ENCODE measurements at places on chromosomes 4 and X.

DNA sequence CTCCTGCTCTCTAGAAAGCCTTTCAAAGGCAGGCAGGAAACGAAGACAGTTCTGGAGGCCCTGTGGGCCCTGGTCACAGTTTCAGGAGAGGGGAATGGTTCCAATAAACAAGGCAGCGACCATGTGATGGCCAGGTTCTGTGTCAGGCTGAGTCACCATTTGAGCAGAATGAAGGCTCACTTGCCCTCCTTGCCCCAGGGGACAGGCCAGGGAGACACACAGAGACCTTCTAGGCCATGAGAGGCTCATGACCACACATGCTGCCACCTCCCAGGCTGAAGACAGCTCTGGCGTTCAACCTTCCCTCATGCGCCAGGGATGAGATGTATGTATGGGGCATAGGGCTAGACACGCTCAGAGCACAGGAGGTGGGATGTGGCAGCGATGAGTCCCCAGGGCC is 22.9 kb upstream of the TRIM2 start:
- DNase-seq = peak; percentile 29

- peak; percentile 86 for DNase-seq
Measured at GRCh38 chr4:39469429-39470077, 10.7 kb downstream of the LIAS start.

DNA sequence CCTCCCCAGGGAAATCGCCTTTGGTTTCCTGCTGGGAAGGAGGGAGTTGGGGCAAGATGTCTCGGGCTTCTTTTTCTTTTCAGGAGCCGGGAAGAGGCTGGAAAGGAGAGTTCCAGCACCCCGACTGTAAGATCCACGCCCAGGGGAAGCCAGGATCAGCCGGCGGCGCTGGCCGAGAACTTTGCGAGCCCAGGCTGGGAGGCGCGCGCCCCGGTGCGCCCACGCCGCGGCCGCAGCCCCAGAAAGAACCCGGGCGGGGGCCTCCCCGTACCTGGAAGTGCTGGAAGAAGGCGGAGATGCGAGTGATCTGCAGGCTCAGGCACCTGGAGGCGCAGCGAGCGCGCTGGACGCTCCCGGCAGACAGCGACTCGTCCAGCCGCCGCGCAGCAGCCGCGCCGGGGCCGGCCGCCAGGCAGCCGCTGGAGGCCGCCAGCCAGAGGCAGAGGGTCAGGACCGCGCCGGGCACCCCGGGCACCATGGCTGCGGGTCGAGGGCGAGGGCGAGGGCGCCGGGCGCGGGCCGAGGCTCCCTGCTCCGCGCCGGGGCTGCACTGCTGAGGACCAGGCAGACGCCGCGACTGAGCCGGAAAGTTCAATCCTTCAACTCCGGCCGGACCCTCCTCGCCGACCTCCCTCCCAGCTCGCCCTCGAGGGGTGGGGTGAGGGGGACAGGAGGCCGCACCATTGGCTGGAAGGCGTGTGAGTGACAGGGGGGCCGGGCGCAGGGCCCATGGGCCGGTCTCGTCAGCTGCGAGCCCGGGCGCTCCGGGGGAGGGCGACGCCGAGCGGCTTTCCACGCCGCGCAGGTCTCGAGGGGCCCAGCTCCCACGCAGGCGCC is at the start of gene ANOS1:
ANOS1 (minus strand) TSS at position 579 of the 837 bp plus-strand sequence; CDS start at position 478, 101 bp downstream.
- no peak for DNase-seq

DNA sequence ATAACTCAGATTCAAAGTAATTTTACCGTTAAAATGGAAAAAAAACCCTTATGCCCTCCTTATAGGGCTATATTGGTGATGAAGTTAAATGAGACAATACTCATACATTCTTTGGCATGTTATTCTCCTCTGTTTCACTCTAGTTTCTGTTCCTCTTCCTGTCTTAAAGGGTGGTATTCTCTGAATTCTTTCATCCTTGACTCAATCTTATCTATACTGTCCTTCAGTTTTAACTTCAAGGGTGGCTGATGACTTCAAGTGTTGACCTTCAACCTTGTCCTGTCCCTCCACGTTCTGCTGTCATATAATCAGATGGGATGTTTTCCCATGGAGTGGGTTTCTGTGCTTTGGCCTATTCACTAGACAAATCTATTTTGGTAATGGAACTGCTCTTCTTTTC is 44.0 kb downstream of the ZNF518B start:
- DNase-seq = no peak

- DNase-seq = no peak
Measured at GRCh38 chr4:38173935-38174518, 213.8 kb downstream of the PTTG2 start.

DNA sequence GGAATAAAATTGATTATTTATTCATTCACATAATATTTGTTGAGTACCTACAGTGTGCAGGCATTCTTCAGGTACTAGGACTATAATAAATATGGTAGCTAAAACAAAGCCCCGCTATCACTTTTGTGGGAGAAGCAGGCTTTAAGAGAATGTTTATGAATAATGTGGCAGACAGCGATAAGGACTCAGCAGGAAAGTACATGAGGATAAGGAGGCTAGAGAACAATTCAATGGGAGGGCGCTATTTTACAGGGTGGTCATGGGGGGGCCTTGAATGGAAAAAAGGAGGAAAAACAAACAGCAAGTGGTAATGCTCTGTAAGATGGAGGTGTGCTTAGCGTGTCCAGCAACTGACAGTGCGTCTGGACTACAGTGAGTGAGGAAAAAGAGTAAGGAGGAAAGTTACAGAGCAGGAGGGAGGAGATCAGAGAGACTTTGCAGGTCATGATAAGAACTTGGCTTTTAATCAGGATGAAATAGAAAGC is 264.2 kb upstream of the ETNPPL start:
- DNase-seq = no peak

- no peak for DNase-seq
Measured at GRCh38 chr4:2462992-2463762, 5.7 kb upstream of the RNF4 start.

GRCh38 chr4:85399270-85399669 is 75.7 kb upstream of the ARHGAP24 start:
- DNase-seq = no peak

- DNase-seq = no peak
Measured at GRCh38 chrX:67721321-67721720, 177.5 kb downstream of the AR start.

- peak; percentile 8 for DNase-seq
Measured at GRCh38 chr4:71550220-71551165, 211.7 kb downstream of the SLC4A4 start.

- no peak for DNase-seq
Measured at GRCh38 chrX:107845625-107846024, 20.0 kb downstream of the MID2 start.

Data from fibroblast of mammary gland (primary cell).